ENCODE measurements at places on chromosomes 6 and 20.
A peak's percentile ranks its signal among the peaks of the same experiment; 100 is the strongest.

DNA sequence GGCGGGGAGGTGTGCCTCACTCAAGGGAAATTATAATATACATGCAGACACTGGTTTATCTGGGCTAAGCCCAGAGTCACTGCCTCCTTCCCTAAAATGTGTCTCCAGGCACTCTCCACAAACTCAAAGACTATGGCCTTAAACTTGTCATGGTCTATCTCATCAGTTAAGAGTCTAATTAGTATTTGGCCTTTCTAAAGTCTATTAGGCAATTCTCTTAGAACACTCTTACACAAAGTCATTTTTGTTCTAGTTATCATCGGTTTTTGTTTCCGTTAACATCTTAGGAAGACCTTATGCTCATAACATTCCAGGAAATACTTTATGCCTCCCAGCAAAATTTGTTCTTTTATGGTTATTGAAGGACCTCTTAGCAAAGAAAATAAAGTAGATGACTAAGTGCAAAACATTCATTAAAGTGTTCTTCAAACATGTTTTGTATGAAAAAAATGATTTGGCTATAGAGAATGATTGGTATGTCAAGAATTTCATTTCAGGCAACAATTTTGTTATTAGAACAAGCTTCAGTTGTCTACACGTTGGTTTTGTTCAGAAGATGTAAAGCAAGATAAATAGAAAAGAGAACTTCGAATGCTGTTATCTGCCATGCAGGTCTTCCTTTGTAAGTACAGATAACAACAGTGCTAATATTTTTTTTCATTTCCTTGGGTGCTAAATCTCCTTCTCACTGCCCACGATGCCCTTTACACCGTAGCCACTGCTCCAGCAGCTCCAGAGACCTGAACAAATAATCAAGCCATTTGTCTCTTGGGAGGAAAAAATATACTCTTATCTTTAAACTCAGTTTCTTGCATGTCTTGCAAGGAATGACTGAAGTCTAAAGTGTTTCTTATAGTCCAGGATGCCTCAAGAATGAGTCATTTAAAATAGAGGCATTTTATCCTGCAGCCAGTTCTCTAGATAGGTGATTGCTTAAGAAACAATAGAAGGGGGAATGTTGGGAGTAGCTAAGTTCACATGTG lies 170.4 kb downstream of the HTR1B start:
- peak; percentile 7 for DNase-seq

DNA sequence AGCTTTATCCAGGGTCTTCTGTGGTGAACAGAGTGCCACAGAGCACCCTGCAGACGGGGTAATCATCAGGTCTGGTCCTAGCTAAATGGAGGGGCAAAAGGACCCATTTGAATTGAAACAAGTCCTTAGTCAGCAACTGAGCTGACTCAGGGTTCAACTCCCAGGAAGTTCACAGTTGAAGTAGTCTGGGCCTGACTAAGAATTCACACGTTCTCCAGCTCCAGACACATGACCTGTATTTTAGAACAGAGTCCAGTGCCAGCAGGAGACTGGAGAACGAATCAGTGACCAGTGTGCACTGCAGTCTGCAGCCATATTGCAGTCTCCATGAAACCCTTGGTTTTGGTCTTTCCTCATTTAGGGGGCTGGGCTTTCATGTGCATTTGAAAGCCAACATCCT lies 85.2 kb downstream of the ELOVL4 start:
- DNase-seq = no peak

GRCh38 chr20:2693286-2694007 lies 867 bp downstream of the EBF4 start:
- DNase-seq = no peak

GRCh38 chr6:116542426-116542825 lies 3.1 kb downstream of the TRAPPC3L start:
- no peak for DNase-seq

DNA sequence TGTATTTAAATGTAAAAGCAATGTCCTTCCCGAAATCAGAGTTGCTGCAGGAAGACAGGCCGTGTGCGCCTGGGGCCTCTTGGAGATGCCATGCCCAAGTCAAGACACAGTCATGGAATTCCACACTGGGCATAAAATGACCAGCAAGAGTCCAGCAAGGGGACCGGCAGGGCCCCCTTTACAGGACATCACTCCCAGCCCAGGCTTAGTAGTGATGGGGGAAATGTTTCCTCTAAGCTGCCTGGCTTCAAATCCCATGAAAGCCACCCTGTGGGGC lies 1.9 kb upstream of the PPP1R3G start:
- DNase-seq = no peak
